Esophagus squamous epithelium (tissue), 5 donors: ENCODE measurements at places on chromosomes 7 and 10.

DNA sequence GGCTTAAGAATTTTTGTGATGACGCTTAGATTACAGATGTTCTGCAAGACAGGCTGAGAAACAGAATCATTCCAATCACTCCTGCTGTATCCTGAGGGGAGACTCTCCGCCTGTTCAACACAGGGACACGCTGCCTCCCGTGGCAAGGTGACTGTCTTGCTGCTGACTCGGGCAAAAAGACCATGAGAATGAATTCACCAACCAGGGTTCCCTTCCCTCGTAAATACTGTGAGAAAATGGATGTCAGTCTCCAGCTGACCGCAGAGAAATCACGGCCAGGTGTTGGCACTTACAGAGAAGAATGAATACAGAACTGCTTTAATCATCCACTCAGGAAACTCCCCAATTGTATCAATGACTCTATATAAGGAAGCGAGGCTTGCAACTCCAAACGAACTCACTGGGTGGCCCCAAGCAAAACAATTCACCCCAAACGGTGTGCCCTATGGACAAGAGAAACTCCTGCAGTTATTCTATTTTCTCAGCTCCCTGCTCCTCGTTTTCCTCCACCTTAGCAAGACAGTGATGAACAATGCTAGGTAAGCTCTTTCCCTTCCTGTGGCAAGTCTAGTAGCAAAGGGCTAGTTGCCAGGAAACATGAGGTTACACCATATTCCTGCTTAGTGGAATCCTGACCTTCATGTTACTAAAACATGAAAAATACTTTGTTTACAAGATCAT is 22.8 kb downstream of the GNA12 start:
- no peak for DNase-seq

DNA sequence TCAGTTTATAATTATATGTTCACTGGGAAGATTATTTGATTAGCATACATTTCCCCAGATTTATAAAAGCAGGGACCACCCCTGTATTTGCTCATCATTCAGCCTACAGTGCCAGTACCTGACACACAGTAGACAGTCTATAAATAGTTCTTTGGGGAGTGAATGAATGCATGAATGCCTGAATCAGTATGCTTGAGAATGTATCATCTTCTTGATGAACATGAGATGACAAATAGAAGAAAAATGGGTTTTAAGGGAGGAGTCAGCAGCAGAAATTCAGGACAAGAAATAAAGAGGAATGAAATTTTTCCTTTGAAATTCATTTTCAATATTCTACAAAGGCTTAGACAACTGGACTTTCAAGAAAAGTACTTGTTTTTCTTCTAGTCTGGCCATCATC is 295.8 kb upstream of the LRRTM3 start:
- no peak for DNase-seq

- DNase-seq: no peak
These were observed 133.6 kb downstream of the GLI3 start for GRCh38 chr7:42103456-42103855.

GRCh38 chr7:153413540-153414287 is 638.5 kb upstream of the DPP6 start:
- no peak for DNase-seq

GRCh38 chr10:121559326-121560026 is 38.8 kb downstream of the FGFR2 start:
- DNase-seq: no peak

- DNase-seq: no peak
These were observed 24.3 kb upstream of the PPP2R2D start for GRCh38 chr10:131876508-131876907.

DNA sequence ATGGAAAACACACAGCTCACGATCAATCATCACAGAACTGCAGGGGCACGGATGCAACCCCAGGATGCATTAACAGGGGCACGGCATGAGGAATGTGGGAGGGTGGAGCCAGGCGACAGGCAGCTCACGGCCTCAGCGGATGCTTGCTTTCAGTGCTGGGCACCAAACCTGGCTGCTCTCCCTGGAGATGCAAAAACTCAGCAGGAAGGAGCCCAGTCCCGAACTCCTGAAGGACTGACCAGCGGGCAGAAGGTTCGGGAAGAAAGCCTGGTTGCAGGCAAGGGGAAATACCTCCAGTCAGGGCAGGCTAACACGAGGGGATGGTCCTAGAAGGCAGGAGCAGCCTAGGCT is 66.8 kb downstream of the CHST15 start:
- no peak for DNase-seq

GRCh38 chr7:72298091-72298490 is 114.0 kb downstream of the CALN1 start:
- no peak for DNase-seq

- no peak for DNase-seq
These were observed 11.4 kb upstream of the SPAG6 start for GRCh38 chr10:22333975-22334282.

DNA sequence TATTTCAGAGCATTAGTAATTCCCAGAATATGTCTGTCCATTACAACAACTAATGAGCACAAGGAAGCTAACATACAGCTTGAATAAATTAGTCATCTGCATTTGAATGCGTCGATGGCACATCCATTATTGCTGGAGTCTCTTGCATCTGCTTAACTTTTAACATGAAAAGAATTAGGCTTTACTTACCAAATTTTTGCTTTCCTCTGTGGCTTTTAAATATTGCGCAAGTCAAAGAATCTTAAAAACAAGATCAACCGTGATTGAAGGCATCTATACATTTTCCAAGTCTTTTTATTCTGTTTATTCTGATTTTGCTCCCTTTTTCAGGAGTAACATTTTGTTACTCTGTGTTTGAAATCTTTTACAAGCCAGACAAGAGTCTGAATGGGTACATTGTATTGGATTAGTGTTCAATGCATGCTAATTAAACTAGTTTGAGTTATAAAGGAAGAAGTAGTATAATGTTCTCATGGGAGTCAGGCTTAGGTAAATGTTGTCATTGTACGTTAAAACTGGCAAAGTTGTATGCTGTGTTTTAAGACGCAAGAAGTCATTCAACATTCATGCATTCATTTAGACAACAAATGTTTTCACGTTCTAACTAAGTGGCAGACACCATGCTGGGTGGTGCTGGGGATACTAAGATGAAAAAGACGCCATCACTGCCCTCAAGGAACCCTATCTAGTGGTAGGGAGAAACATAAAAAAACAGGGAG is 4.0 kb upstream of the CACNB2 start:
- DNase-seq: no peak

GRCh38 chr7:67619175-67619574 is 622.5 kb downstream of the TYW1 start:
- DNase-seq: no peak

GRCh38 chr7:131355917-131356777 is 28.5 kb downstream of the MKLN1 start:
- DNase-seq: no peak

DNA sequence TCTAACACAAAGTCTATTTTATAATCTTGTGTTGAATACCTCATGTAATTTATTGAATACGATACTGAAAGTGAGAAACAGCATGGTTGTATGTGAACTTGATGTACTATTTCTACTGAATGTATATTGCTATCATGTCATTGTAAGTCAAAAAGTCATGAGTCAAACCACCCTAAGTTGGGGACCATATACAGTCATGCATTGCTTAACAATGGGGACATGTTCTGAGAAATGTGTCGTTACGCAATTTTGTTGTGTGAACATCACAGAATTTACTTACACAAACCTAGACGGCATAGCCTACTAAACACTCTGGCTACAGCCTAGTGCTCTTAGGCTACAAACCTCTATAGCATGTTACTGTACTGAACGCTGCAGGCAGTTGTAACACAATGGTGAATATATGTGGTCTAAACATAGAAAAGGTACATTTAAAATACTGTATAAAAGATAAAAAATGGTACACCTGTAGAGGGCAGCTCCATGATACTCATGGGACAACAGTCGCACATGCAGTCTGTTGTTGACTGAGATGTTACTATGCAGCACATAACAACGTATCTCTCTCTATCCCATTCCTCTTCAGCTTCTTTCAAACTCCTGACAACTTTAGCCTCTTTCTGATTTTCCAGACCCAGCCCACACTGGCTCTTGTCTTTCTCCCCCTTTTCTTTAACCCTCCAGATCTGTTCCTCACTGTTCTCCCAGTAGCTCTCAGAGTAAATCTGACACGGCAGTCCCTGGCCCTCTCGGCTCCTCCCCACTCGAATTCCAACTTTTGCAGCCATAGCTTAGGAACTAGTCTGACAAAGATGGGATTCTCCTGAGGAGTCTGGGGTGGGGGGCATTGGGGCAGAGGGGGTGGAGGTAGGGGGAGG is 90.1 kb downstream of the SNX10 start:
- DNase-seq: no peak

DNA sequence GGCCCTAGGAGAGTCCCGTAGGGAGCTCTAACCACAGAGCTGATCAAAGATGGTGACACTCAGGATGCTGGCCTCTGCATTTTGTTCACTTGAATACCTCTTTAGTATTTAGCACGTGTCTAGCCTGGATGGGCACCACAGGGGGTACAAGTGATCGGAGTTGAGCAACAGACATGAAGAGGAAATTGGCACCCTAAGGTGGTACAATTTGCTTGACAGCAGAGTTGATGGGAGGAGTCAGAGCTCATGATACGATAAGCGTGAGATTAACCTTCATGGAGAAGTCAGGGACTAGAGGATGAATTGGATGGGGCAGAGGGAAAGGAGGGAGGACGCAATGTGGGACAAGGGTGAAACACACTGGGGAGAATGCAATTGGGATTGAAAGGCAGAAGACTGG is 9.9 kb upstream of the ZNF212 start:
- DNase-seq: no peak

DNA sequence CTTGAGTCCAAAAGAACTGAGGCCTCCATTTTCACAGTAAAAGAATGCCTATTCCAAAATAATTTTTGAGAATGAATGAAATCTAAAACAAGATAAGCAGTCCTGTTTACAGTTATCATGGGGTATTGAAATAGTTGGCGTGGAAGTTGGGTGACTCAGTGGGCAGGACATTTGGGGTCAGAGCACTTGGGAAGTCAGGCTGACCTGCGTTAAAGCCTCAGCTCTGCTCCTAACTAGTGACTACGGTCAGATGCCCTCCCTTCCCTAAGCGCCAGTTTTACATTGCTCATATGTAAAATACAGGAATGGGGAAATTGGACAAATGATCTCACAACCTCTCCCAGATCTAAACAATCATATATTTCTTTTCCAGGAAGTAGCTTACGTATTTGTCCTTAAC is 2.3 kb upstream of the PAPSS2 start:
- DNase-seq: no peak

GRCh38 chr7:151761231-151761630 is 115.7 kb downstream of the PRKAG2 start:
- DNase-seq: no peak

DNA sequence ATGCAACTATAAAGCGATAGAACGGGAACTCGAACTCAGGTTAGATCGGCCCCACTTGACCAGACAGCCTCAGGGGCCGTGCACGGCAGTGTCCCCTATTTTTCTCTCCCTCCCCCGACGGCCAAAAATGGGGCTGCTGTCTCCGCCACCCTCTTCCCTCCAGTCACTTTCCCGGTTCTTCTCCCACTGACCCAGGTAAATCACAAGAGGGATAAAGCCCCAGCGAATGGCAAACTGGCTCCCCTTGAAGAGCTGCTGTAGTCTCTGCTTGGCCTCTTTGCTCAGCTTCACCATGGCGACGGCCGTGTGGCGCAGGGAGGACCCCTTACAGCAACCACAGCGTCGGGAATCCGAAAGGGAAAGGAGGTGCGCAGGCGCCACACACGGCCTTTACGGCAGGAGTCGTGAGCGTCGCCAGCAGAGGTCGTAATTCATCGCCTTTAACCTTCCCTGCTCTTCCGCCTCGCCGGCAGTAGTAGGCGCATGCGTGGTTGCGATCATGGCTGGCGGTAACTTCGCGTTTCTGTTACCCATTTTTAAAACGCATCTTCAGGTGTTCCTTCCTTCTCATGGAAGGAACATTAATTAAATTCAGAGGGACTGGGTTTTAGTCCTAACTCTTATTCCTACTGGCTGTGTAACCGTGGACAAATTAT is at the start of gene TOMM7:
TOMM7 (minus strand) TSS at position 364 of the 656 bp plus-strand sequence; CDS start at position 294, 70 bp downstream.
- DNase-seq: peak; percentile 34

DNA sequence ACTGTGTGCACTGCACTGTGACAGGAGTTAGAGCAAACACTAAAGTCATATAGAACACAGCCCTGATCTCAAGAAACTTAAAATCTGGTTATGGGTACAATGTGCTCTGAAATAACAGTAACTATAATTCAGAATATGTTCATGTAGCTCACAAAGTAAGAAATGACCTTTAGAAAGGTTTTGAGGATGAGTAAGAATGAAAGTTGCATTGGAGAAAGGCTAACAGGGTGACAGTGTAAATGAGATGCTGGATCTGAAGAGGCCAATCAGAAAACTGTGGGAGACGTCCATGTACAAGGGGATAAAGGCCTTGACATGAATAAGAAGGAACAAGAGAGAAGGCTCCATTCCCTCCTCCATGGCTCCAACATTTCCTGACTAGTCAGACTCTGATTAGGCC is 124.7 kb downstream of the GRM3 start:
- no peak for DNase-seq

- no peak for DNase-seq
These were observed 33.9 kb downstream of the FAM107B start for GRCh38 chr10:14740684-14741247.

- DNase-seq: no peak
These were observed 854 bp downstream of the MTG1 start for GRCh38 chr10:133394801-133395221.

DNA sequence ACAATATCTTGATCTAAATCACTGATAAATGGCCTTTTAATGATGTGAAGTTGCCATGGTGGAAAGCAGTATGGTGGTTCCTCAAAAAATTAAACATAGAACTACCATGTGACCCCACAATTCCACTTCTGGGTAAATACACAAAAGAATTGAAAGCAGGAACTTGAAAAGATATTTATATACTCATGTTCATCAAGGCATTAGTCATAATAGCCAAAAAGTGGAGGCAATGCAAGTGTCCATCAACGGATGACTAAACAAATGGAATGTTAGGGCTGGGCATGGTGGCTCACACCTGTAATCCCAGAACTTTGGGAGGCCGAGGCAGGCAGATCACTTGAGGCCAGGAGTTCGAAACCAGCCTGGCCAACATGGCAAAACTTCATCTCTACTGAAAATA is 2.0 kb upstream of the DNAJC12 start:
- no peak for DNase-seq

DNA sequence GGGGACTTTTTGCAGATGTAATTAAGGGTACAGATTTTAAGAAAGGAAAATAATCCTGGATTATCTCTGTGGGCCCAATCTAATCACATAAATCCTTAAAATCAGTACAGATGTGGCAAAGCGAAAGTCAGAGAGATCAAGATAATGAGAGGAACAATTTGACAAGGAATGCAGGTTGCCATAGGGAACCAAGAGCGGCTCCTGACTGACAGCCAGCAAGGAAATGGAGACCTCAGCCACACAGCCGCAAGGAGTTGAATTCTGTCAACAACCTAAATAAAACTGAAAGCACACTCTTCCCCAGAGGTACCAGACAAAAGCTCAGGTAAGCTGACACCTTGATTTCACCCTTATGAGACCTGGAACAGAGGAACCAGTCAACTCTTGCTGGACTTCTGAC is 3.4 kb upstream of the PNPLA8 start:
- no peak for DNase-seq
